ENCODE measurements at places on chromosomes 5 and 9.

- DNase-seq: no peak
Observed at GRCh38 chr9:99635032-99635431, 186.7 kb upstream of the NR4A3 start.

- DNase-seq: no peak
Observed at GRCh38 chr5:16137177-16137576, 42.4 kb downstream of the MARCHF11 start.

- DNase-seq: no peak
Observed at GRCh38 chr5:77663090-77663863, 24.8 kb upstream of the OTP start.

DNA sequence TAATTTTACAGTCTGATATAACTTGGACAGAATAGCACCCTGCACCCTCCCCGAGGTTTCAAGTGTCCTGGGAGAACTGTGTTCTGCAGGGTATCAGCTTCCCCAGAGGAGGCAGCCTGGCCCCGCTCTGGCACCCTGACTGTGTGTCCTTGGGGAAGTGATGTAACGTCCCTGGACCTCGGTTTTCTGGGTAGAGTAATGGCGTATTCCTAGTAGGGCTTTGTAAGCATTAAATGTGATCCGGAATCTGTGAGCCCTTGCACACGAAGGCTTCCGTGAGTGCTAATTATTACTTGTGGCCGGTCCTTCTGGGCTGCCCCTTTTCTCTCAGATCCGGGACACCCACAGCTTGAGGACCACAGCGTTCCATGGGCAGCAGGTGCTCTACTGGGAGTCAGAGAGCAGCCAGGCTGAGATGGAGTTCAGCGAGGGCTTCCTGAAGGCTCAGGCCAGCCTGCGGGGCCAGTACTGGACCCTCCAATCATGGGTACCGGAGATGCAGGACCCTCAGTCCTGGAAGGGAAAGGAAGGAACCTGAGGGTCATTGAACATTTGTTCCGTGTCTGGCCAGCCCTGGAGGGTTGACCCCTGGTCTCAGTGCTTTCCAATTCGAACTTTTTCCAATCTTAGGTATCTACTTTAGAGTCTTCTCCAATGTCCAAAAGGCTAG, 1.0 kb upstream of the CACFD1 start:
- no peak for DNase-seq

GRCh38 chr9:1536522-1537170, 478.5 kb upstream of the SMARCA2 start:
- no peak for DNase-seq

DNA sequence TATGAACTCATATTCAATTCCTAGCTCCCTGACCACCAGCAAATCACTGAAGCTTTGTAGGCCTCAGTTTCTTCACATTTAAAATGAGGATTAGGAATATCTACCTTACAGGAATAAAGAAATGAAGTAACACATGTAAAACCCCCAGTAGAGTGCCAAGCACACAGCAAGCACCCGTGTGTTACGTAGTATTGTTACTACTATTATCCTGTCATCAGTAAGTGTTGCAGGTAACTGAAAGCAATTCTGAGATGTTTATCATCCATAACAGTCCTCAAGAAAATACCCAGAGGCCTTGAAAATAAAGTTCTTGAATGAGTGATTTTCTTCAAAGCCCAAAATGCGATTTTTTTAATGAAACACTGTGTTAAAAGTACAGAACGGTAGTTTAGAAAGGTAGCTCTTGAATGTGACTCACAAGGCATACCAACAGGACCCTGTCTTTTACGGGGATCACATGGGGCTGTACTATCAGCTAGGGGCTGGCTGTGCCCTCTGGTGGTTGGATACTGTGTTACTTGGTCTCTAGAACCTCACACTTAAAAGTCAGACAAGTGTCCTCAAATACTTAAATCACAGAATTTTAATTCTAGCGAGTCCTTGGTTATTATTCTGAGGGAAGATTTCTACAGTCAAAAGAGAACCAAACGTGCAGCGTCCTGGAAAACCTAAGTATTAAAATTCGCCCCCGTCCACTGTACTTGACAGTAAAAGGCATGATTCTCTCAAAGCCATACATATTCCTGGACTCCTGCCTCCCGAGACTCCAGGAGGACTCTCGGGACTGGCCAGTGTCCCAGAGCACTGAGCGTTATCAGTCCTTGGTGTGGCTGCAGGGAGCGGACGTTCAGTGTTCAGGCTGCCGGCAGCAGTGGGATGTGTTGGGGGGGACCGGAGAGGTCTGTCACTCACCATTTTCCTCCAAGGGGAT, 725 bp downstream of the NDUFB6 start:
- DNase-seq: peak; percentile 64

GRCh38 chr5:89302102-89302891, 419.3 kb upstream of the MEF2C start:
- no peak for DNase-seq

GRCh38 chr5:116616876-116617275, 42.3 kb upstream of the SEMA6A start:
- no peak for DNase-seq

- DNase-seq: no peak
Observed at GRCh38 chr5:59789894-59790293, 103.6 kb downstream of the PDE4D start.

DNA sequence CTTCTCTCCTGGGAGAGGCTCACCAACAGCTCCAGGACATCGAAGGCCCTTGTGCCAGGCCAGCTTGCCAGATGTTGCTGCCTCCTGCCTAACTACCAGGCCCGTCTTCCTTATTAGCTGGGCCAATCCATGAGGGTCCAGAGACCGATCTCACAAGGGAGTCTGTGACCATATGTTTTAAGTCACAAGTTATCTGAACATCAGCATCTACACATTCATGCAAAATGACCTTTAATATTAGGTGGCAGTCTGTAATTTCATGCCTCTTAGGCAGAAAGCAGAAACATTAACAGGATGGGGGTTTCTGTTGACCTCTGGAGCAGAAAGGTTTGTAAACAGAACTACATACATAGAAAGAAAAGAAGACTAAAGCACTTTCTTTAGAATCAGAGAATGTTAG, 75.1 kb upstream of the SLC25A51 start:
- DNase-seq: no peak

DNA sequence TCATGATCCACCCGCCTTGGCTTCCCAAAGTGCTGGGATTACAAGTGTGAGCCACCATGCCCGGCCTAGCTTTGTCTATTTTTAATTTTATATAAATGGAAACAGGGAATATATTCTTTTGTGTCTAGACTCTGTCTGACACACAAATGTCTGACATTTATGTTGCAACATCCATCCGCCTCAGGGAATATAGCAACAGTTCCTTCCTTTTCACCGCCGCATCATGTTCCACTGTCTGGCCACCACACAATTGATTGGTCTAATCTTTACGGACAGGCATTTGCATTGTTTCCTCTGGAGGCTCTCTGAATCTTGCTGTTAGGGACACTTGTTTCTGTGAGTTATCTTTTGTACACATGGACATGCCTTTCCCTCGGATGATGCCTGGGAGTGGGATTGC, 20.1 kb upstream of the TBC1D9B start:
- no peak for DNase-seq

DNA sequence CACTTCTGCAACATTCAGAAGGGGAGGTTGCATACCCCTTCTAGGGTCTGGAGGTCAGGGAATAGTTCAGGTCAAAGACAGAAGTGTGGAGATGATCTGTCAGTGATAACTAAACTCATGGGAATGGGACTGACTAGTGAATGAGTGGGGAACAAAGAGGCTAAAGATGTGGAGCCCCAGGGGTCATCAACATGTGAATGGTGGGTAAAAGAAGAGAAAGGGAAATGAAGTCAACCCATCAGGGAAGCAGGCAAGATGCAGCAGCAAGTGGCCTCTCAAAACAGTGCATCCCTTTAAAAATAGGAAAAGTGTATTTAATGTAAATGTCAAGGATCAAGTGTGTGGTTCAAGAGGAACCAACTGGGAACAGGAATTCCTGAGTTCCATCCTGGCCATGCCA, 69.9 kb downstream of the PLPPR1 start:
- no peak for DNase-seq

DNA sequence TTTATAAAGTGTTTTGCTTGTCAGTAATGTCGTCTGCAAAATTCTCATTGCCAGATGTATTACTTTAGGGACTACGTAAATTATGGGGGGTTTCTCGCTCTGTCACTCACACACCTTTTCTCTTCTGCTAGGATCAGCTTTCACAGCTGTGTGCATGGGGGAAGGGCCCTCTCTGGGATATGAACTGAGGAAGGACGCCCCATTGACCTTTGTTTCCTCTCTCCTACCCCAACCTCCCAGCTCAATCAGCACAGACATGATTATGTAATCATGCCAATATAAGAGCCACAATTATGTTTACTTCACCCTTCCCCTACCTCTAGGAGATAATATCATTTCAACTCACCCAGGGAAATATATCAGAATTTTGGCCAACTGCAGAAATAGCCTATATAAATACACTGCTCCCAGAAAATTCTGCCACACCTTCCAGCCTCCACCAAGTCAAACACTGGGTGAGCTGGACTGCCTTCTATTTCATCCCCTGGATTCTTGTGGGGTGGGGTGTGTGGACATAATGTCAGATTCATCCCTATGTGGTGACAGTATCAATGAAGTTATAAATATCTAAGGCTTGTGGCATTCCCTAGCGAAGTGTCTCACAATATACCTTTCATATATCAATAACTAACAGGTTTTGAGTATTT, 12.6 kb upstream of the SEMA5A start:
- no peak for DNase-seq

DNA sequence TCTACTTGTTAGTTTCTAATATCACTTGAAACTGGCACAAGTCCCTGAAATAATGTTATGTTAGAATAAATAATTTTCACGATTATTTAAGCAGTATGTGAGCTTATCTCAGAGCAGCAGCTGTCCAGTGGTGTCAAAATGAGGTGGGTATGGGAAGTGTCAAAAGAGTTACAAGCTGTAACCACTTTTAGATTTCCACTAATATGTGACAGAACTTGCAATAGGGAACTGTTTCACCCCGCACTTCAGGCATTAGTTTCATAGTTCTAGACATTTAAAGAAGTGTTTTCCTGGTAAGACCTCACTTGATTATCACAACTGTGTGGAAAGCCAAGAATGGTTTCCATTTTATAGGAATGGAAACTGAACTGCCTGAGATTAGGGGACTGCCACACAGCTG, 2.9 kb upstream of the ISCA1 start:
- no peak for DNase-seq

DNA sequence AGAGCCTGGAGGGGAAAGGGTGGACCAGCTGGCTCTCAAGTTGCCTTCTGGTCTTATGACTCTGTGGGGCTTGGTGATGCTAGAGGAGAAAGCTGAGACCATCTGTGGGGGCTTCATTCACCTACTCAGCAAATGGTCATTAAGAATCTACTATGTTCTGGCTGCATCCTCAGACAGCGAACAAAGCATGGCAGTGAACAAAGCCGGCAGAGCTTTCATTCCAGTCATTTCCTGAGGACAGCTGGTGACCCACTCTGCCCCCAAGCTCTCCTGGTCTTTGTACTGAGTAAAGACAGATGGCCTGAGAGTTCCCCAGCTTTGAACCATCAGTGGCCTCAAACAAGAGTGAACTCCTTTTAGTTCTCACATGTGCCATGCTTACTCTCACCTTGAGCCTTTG, 48.0 kb downstream of the FGF1 start:
- no peak for DNase-seq

- DNase-seq: no peak
Observed at GRCh38 chr9:37668116-37668601, 17.4 kb downstream of the FRMPD1 start.

DNA sequence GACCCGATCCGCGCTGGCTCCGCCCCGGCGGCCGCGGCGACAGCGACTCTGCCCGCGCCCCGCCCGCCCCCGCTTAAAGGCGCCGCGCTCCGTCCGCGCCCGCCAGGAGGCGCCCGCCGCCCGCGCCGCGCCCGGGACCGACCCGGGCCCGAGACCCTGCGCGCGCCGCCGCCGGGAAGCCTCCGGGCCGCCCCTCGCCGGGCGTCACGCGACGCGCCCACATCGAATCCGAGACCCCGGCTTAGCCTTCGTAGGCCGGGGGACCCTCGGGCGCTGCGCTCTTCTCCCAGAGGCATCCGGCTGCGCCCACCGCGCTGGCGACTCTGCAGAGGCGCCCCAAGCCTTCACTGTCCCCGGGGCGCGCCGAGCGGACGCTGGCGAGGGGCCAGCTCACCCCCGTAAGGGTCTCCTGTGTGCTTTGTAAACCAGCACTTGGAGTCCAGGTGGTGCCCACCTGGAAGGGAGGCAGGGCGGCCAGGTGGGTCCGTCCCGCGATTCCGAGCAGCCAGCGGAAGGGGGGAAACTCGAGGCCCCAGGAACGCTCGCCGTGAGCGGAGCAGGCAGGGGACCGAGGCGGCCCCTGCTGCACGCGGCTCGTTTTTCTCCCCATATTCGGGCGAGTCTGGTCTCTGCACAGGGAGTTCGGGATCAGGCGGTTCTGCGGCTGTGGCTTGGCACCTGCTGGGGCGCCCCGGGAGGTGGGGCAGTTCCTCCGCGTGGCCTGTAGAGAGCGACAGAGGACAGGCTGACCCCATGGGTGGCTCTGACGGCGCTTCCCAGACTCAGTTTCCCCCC, 423 bp upstream of the ABCA2 start:
- peak; percentile 84 for DNase-seq

DNA sequence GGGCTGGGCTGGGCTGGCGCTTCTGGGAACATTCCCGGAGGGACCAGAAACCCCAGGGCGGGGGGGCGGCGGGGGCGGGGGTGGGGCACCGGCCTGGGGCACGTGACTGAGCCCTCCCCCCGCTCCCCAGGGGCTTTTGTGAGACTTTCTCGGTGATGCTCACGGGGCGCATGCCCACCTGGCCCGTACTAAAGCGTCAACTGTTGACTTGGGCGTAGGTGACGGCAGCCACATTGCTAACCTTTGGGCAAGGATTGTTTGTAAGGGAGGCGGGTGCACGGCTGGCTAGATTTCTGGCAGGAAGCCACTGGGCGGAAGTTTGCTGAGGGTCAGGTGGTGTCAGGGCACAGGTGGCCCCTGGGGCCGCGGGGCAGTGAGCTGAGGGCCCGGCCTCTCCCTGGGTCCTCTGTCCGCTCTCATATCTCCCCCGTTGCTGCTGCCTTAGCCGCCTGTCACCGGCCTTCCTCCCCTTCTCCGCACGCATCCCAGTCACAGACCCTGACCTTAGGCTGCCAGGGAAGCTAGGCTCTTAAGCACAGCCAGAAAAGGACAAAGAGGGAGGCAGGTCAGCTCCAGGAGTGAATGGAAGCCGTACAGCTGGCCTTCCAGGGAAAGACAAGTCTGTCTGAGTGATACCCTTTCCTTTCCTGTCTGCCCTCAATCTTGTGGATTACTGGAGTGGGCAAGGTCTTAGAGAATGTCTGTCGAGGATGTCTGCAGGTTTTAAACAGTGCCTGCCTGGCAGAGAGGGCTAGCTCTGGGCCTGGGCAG, 812 bp downstream of the CACFD1 start:
- DNase-seq: peak; percentile 67

DNA sequence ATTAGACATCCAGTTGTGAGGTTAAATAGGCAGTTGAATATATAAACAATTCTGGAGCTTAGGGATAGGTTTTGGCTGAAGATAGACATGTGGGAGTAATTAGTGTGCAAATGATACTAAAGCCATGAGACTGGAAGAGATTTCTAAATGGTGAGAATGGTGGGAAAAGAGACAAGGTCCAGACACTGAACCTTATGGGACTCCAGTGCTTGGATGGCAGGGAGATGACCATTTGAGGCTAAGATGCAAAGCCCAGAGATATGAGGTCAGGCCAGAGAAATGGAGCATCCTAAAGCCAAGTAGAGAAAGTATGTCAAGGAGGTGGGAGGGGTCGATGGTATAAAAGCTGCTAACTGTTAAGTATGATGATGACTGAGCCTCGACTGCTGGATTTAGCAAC, 115.6 kb downstream of the SEMA5A start:
- no peak for DNase-seq
